NCI-H1092 treated with DMSO at 0.1 percent for 48 hours (cell line): ENCODE measurements at places on chromosomes 2 and 18.

GRCh38 chr18:56770873-56771272, 119.7 kb downstream of the WDR7 start:
- no peak for DNase-seq

DNA sequence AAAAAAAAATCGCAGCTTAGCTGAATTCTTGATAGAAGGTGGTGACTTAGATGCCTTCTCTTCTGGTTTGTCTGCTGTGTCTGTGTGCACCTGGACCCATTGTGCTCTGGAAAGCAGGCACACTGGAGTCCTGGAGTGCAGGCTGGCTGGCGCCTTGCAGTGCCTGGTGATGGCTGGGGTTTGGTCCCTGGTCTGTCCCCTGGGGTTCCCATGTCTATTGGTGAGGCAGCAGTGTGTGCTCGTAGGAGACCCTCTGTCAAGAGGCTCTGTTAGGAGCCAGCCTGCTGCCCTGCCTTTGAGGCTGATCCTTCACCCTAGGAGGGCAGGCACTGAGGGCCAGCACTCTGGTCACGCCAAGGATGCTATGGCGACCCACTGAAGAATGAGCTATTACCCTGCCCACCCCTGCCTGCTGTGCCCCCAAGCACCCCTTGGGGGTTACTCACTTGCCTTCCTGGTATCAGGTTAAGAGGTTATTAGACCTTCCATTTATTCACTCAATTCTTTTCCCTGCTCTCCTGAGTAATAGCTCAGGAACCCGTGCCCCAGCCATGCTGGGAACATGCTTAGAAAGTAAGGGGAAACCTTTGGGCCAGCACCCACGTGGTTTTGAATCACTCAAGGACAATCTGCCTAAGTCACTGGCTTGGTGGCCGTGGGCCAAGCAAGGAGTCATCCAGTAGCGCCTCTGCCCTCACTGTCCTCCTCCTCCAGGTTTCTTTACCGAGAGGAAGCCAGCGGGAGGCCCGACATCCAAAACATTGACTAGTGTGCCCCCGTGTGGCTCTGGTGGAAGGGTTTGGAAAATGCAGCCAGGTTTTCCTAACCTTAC, 284.5 kb downstream of the PRKCE start:
- DNase-seq = peak; percentile 62

GRCh38 chr2:32360416-32360815, 3.6 kb downstream of the BIRC6 start:
- no peak for DNase-seq

DNA sequence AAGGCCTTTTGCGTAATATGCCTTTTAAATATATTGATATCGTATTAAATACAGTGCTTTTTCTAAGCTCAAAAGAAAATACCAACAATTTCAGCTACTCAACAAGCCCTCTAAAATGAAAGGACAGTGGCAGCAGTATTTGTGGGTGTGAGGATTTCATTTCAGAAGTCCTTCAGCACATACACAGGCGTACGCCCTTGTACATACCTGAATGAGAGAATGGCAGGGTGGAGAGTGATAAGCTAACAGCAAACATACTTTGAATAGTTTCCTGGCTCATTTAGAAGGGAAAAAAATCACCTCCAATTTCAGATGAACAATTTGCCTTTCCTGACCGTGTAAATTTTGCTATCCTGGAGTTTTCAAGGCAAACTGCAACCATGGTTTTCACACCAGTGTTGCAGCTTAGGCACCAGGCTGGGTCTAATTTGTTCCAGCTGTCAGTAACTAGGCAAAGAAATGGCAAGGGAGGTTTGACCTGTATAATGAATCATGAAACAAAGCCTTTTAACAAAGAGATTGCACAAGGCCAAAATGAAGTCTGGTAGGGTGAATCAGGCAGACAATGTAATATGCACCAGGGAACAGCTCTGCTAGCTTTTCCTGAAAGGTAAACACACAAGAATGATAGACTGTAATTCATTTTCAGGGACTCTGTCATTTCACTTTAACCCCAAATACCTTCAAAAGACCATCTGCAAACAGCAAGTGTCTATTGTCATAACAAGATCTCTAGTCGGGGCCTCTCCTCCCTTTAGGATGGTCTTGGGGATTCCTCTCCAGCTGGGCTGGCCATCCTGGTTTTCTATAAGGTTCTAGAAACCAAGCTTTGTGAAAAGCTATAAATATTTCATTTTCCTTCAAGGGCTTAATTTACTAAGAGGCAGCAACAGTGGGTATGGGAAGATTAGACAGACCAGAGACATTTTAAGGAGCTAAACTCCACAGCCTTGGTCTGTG, 11.5 kb downstream of the ANKRD29 start:
- no peak for DNase-seq

DNA sequence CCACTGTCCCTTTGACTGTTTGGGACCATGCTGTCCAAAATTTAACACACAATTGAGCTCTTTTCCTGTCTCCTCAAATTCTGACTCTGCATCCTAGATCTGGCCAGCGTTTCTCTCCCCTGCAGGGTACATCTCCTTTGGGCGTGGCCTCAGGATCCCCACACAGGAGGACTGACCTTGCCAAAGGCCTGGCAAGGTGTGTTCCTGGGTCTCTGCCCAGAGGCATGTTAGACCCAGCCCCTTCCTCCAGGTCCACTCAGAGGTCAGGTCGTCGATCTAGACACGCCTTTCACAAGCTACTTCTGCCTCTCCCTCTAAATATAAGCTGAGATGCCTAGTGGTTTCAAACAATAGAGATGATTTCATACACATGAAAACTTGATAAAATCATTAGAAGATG, 45.4 kb upstream of the SMIM21 start:
- no peak for DNase-seq

- DNase-seq = no peak
These were observed 915 bp downstream of the CUL3 start for GRCh38 chr2:224584111-224584784.

GRCh38 chr2:27954771-27955383, 64.3 kb downstream of the BABAM2 start:
- no peak for DNase-seq

GRCh38 chr2:173232956-173233744, 121.5 kb upstream of the CDCA7 start:
- no peak for DNase-seq

GRCh38 chr2:52308156-52308555, 1276.2 kb upstream of the NRXN1 start:
- no peak for DNase-seq

DNA sequence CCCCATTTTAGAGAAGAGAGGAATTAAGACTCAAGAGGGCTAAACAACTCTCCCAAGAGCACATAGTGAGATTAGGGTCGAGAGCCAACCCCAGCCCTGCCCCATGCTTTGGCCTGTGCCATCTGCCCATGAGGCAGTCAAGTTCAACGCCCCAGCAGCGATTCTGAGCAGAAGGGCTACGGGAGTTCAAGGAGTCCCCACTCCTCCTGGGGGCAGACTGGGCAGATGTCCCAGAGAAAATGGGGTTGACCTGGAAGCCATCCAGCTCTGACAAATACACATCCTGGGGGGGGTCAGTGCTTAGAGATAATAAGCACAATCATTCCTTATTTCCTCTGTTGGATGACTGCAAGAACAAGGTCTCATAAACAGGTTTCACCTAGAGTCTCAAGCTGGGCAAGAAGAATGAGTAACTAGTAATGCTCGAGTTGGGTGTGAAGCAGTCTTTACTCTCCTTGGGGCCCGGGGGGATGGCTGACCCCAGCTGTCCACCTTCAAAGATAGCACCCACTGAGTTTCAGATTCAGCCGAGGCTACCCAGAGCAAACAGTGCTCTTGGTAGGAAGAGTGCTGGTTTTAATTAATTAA, 716.4 kb downstream of the RNF144A start:
- peak; percentile 77 for DNase-seq

- no peak for DNase-seq
These were observed 155.9 kb upstream of the CAPN13 start for GRCh38 chr2:30963184-30963583.

GRCh38 chr2:96965781-96966514, 20.4 kb downstream of the FAM178B start:
- DNase-seq = no peak

- DNase-seq = no peak
These were observed 1995.5 kb upstream of the CELF4 start for GRCh38 chr18:39561126-39561525.

DNA sequence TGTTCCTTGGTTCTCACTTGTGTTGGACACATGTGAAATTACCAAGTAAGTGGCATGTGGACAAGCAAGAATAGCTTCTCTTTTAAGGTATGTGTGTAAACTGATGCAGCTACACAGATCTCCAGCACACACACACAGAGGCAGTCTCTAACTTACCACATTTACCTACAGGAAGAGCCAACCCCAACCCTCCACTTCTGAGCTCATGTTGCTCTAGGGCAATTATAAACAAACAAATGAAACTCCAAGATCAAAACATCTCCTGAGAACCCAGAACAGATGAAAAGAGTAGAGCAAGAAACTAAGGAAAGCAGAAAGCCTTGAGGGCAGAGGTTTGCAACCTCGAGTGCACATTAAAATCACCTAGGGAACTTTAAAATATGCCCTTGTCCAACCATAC, 16.0 kb upstream of the TMEM37 start:
- DNase-seq = no peak

- DNase-seq = no peak
These were observed 36.4 kb downstream of the NEDD4L start for GRCh38 chr18:58080451-58080850.
